NCI-H1930 (cell line): ENCODE measurements at places on chromosomes 4 and X.

- DNase-seq: no peak
Measured at GRCh38 chr4:24471486-24472160, 112.7 kb downstream of the DHX15 start.

DNA sequence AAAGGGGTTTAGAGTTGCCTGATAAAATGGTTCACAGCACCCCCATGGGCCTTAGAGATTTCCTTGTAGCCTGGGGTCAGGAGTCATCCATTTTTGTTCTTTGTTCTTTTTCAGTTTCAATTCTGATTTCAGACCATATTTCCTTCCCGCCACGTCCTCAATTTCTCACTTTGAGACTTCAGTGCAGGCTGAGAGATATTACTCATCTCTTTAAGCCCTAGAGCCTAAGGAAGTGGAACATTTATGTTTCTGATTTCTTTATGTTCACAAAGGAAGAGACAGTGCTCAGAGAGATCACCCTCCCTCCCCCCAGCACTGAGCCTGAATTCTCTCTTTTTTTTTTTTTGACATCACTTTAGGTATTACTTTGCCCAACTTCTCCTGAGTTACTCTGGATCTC lies 56.3 kb downstream of the MSN start:
- no peak for DNase-seq

GRCh38 chr4:40316333-40316781 lies 18.8 kb upstream of the CHRNA9 start:
- no peak for DNase-seq

DNA sequence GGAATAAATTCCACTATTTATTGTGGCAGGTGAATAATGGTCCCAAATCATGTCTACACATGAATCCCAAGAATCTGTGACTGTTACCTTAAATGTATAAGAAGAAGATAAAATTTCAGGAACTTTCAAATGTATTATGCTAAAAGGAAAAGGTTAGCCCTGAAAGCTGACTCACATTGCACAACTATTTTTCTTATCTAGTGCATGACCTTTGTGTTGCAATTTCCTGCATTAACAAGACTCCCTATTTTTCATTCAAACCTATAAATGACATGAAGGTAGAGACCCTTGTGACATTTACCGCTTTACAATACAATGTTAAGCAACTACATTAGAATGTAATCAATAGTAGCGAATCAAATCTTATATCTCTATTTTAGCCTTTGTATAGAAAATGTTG lies 36.7 kb downstream of the UBQLN2 start:
- no peak for DNase-seq

- DNase-seq: no peak
Measured at GRCh38 chr4:38686682-38687081, 22.7 kb downstream of the KLF3 start.

- no peak for DNase-seq
Measured at GRCh38 chr4:164748375-164748774, 5.6 kb upstream of the SMIM31 start.

GRCh38 chr4:42596918-42597317 lies 60.0 kb downstream of the ATP8A1 start:
- no peak for DNase-seq

DNA sequence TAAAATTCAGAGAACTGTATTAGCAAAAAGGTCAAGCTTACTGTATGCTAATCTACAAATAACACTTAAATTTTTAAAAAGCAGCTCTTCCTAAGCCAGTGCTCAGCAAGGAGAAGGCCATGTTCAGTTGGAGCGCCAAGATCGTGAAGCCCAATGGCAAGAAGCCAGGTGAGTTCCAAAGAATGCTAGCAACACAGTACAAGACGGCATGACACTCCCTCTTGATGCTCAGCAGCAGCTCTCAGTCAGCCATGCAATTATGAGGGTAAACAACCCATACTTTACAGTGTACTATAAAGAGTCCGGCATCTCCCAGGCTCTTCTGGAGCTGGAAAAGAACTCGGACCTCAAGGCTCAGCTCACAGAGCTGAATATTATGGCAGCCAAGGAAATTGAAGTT lies 34.9 kb downstream of the STX18 start:
- no peak for DNase-seq

DNA sequence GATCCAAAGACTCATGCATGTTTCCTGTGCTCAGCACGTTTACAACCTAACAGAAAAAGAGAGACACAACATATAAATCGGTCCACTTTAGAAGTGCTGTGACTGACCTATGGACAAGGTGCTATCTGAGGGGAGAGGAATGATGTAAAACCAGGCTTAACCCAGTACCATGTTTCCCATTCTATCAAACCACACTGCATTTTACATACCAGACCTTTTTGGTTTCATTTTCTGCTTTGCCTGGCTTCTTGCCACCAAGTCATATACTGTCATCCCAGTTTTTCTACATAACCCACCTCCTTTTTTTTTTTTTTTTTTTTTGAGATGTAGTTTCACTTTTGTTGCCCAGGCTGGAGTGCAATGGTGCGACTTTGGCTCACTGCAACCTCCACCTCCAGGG lies 82.2 kb downstream of the KLF8 start:
- DNase-seq: no peak

DNA sequence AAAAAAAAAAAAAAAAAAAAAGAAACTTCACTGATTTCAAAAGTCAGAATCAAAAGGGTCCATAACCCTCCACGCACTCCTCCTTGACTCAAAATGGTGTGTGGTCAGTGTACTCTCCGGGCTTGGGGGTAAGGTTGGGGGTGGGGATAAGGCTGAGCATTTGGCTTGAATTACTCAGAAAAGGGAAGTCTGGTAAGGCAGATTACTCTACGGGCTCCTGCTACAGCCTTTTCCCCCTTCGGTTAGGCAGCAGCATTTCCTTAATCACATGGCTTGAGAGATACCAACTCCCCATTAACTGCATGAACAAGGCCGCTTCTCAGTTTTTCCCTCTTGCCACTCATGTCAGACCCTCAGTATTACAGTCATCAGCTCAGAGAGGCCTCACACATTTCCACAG lies 135.4 kb upstream of the DUSP21 start:
- no peak for DNase-seq

DNA sequence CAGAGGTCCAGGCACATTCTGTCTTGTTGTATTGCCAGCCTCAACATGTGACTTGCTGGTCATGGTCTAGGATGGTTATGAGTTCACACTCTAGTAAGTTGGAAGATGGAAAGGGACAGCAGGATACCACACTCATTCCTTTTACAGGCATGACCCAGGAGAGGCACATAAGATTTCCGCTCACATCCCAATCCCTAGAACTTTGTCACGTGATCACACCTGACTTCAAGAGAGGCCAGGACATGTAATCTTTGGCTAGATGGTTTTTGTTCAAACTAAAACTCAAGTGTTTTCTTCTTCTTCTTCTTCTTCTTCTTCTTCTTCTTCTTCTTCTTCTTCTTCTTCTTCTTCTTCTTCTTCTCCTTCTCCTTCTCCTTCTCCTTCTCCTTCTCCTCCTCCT lies 53.4 kb upstream of the ARX start:
- DNase-seq: no peak

- DNase-seq: no peak
Measured at GRCh38 chr4:67658302-67658701, 42.7 kb downstream of the UBA6 start.

DNA sequence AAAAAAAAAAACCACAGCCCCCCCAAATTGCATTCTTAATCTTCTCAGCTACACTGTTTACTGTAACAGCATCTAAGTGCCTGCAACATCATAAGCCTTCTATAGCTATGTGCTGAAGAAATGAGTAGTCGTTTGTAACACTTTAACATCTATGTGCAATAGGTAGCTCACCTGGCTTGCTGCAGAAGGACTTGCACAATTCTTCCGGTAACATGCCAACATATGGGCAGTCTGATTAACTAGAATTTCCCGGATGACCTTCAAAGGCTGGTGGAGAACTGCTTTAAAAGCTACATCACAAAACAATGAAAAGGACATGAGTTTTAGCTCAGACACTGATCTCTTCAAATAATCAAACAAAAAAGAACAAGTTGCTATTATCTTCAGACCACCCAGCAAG lies 52.9 kb downstream of the METTL14 start:
- no peak for DNase-seq

DNA sequence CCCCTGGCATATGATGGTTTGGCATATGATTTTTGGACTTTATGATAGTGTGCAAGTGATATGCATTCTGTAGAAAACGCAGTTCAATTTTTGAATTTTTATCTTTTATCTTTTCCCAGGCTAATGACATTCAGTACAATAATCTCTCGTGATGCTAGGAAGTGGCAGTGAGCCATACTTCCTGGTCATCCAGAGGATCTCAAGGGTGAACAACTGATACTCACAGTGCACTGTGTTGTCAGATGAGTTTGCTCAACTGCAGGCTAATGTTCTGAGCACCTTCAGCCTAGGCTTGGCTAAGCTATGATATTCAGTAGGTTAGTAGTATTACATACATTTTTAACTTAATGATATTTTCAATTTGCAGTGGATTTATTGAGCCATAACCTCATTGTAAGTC lies 405.3 kb downstream of the PCDH7 start:
- no peak for DNase-seq

GRCh38 chr4:168057412-168057811 lies 34.9 kb upstream of the ANXA10 start:
- no peak for DNase-seq

- no peak for DNase-seq
Measured at GRCh38 chrX:9899640-9900111, 67.5 kb upstream of the CLDN34 start.

GRCh38 chr4:115515366-115515765 lies 401.9 kb upstream of the NDST4 start:
- DNase-seq: no peak

- no peak for DNase-seq
Measured at GRCh38 chr4:42454755-42455420, 57.6 kb downstream of the SHISA3 start.

GRCh38 chr4:153362184-153362583 lies 17.7 kb downstream of the MND1 start:
- no peak for DNase-seq

DNA sequence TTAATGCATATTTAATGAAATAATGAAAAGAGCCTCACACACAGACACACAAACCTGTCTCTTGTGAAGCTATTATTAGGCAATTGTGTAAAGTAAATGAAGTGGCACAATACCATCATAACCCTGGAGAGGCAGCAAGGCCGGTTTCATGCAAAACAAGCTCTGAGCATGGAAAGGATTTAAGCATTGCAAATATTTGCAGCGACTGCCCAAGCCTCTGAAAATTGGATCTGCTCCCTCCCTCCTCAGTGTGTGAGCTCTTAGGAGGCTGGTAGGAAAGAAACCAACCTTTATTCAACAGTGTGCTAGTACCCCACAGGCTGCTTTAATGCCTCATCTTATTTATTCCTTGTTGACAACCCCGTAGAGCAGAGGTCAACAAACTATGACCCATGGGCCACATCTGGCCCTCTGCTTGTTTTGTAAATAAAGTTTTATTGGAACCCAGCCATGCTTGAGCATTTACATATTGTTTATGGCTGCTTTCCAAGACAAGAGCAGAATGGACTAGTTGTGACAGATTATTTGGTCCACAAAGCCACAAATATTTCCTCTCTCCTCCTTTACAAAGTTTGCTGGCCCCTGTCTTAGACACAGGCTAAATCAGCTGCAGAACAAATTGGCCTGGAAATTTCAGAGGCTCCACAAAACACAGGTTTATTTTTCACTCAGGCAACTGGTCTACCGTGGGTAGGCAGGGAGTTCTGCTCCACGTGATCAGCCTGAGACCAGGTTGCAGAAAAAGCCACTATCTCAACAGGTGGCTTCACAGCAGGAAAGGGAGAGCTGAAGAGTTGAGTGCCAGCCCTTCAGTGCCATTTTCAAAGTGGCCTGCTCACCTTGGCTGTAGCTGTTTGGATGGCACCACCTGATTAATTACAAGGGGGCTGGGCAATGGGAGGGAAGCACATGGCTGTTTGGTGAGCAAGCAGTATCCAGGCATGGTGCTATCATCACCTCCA lies 16.8 kb downstream of the RS1 start:
- DNase-seq: no peak

DNA sequence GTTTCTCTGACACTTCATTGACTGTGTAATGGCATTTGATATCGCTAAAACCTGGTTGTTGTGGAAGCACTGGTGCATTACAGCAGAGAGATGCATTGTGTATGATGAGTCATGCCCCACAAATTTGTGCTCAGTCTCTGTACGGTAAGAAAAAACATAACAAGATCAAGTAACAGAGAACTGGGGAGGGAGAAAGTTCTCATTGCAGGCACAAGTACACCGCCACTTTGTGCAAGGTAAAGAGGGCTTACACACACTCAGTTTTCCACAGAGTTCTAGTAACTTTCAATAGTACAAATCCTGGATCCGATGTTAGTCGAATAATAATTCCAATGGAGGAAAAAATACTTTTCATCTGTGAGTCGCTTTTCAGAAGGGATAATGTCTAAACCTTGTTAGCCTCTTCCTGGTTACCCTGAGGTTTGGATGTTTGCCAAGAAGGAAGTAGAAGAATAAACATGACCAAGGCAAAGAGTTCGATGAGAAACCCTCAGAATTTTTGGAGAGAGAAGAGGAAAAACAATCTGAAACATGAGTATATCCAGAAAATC lies 512.5 kb upstream of the SLIT2 start:
- DNase-seq: no peak

DNA sequence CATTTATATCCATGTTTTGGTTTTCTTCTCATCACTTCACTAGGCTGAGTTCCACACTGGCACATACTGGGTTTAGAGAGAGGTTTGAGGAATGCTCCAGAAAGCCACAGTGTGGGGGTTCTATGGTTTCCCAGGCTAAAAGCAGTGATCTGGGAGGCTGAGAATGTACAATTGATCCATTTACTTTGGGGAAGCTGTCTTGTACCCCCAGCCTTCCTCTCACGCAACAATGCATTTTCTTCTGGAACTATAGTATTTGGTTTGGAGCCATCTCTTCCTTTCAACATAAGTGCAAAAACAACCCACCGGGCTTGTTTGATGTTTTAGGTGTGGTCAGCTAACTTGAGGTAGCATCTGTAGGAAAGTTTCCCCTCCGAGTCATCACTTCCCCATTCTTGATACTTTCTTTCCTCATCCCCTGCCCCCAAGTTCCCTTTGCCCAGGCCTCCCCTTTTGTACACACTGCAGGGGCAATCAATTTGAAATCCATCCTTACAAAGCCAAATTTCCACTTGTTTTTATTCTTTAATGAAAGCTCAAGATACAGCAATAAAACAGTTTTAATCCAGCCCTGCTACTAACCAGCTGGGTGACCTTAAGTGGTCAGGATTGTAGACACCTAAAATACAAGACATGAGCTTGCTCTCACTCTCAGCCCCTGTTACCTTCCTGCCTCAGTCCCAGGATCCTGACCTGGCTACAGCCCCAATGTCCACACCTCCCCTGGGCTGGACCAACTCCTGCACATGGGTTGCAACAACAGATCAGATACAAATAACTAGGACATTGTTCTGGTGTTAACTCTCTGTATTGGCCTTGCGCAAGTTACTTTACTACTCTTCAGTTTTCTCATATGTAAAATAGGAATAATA lies 109.2 kb downstream of the FHDC1 start:
- DNase-seq: no peak

GRCh38 chr4:17400686-17401085 lies 111.2 kb downstream of the QDPR start:
- no peak for DNase-seq
